ENCODE measurements at places on chromosomes 2 and 18.

- no peak for DNase-seq
These were observed 100.4 kb upstream of the ZBTB14 start for GRCh38 chr18:5395860-5396448.

DNA sequence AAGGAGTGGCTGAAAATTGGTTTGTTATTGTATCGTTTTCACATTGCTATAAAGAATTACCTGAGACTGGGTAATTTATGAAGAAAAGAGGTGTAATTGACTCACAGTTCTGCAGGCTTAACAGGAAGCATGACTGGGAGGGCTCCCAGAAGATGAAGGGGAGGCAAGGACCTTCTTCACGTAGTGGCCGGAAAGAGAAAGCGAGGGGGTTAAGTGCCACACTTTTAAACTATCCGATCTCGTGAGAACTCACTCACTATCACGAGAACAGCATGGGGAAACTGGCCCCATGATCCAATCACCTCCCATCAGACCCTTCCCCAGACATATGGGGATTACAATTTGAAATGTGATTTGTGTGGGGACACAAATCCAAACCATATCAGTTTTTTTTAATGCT is 81.6 kb downstream of the FBXO15 start:
- DNase-seq, result no peak

GRCh38 chr18:64118406-64118805 is 30.5 kb downstream of the LINC00305 start:
- no peak for DNase-seq

DNA sequence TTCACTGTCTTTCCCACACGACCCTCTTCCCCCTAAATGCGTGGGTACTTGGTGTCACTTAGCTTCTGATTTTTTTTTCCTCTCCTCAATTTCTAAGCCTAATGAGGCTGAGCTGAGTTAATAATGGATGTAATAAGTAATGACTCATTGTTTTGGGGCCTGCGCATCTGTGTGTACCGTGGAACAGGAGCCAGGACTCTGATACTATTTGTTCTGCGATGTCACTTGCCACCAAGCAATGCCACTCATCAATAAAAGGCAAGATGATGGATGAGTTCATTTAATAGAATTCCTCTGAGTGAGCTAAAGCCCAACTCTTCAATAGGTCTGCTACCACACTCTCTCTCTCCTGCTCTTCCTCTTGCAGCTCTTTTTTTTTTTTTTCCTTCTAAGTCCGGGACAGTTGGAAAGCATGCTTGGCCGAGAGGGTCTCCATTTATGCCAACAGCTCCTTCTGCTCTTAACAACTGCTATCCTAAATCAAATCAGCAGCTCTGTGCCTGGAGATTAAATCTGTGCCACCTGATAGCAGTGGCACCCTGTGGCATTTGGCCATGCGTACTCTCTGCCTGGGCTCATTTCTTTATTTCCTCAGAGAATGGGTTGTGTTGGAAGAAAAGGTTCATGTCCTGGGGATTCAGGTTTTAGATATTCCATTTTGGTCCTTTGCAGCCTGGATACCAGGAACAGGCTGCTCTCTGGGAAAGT is 1284.2 kb upstream of the PIK3C3 start:
- DNase-seq, result no peak

- no peak for DNase-seq
These were observed 92.1 kb upstream of the FHL2 start for GRCh38 chr2:105490956-105491355.

GRCh38 chr18:3086871-3087270 is 73.9 kb upstream of the LPIN2 start:
- no peak for DNase-seq

- no peak for DNase-seq
These were observed 391.3 kb downstream of the CMPK2 start for GRCh38 chr2:6474161-6475140.

- no peak for DNase-seq
These were observed 17.7 kb downstream of the ATOH8 start for GRCh38 chr2:85771486-85771885.

- DNase-seq, result no peak
These were observed 1.8 kb downstream of the PKP4 start for GRCh38 chr2:158458617-158458920.

GRCh38 chr2:160223560-160223959 is 23.5 kb upstream of the ITGB6 start:
- no peak for DNase-seq

DNA sequence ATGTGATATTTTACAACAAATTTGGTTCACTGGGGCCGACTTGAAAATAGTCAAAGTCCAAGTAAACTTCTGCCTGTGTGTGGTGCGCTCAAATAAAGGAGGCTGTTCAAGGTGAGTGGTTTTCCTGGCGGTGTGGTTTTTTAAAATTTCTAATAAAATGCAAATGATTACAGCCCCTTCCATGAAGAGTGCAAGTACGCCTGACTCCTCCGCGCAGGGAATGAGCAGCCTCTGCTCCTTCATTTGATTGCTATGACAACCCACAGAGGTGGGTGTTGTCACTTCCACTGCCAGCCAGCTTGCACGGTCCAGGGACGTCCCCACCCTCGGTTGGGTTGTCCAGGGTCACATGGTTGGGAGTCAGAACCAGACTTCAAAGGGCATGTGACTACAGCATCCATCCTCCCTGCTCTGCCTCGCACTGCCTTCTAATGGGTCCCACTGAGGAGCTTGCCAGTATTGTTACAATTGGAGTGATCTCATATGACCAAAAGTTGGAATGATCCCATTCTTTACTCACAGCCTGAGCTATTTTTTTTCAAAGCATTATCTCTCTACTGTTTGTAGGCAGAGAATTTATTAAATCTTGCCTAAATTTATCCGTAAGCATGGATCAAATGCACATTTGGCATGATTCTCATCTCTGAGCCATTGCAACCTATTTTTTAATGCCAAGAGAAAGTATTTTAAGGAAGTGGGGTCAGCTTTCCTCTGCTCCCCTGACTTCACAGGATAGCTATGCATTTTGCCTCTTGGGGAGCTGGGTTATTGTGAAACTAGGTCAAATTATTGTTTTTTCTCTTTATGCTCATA is 121.3 kb downstream of the AGAP1 start:
- no peak for DNase-seq

GRCh38 chr18:41624460-41624859 is 330.6 kb upstream of the PIK3C3 start:
- no peak for DNase-seq

DNA sequence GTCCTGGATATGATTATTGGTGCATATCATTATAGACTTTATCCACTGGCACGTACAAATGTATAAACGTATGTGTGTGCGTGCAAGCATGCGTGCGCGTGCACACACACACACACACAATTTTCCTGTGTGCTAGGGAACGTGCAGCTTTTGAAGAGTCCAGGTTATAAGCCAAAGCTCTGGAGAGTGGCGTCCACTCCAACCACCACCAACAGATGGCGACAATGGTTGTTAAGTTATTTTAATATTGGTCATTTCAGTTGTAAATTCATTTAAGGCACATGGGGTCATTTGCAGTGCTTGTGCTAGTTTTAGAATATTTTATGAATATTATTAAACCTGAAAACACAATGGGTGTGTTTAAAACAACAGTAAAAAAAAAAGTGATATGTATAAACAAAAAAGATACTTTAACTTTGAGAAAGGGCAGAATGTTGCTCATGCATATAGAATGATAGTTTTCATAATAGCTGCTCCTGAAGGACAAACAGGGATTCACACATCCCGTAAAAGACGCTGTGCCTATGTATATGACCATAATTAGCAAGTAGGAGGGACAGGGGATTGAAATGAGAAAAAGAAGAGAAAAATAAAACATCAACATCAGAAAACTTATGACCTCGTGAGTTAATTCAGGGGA is 124.2 kb upstream of the ITGB6 start:
- DNase-seq, result peak; percentile 46

- DNase-seq, result peak; percentile 78
These were observed 42.9 kb downstream of the NCK2 start for GRCh38 chr2:105787376-105788318.

DNA sequence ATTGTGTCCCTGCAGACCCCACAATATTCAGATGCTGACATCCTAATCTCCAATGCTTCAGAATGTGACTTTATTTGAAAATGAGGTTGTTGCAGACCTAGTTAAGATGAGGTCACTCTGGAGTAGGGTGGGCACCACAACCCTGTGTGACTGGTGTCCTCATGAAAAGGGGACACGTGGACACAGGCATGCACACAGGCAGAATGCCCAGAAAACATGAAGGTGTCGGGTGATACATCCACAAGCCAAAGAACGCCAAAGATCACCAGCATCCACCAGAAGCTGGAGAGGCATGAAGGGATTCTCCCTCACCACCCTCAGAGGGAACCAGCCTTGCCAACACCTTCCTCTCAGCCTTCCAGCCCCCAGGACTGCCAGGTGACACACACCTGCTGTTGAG is 69.3 kb downstream of the AFF3 start:
- no peak for DNase-seq

- DNase-seq, result no peak
These were observed 103.7 kb upstream of the PXDN start for GRCh38 chr2:1847846-1848598.

- DNase-seq, result no peak
These were observed 352.4 kb downstream of the EIPR1 start for GRCh38 chr2:3025261-3025660.

GRCh38 chr18:78776706-78777285 is 202.8 kb upstream of the SALL3 start:
- no peak for DNase-seq

DNA sequence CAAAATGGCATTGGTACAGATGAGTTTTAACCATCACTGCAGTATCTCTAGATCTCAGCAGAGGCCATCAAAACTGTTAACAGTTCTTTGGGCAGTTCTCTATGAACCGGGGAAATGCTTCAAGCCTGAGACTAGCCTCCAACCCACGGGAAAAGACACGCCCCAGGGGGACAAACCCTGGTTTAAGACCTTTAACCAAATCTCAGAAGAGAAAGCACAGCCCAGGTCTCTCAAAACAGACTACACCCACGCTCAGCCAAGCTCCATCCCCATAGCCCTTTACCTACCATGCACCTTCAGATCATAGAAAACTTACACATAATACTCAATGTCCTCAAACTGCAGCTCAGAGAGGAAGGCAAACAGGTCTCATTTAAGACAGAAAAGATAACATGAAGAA is 78.3 kb downstream of the TMEM163 start:
- no peak for DNase-seq

GRCh38 chr2:182220998-182221397 is 205.8 kb downstream of the PDE1A start:
- DNase-seq, result no peak

GRCh38 chr2:161416708-161417437 is 776 bp downstream of the TBR1 start:
- DNase-seq, result no peak

DNA sequence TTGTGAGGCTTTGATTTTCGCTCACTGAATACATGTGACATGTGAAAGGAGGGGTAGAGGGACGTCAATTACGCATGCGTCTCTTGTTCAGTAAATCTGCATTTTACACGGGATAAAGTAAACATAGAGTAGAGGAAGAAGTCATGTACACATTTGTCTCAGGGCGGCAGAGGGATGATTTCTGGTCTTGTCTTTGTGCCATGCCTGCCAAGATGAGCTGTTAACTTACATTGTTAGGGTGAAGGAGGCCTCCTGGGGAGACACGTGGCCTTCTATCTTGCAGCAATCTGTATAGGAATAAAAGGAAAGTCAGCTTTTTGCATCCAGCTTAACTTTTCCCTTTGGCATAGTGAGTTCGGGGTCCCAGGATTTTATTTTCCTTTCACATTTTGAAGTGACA is 106.3 kb downstream of the LDLRAD4 start:
- DNase-seq, result no peak

GRCh38 chr2:227886149-227886548 is 14.7 kb downstream of the DAW1 start:
- no peak for DNase-seq

GRCh38 chr2:219205165-219205538 is 1.4 kb upstream of the ZFAND2B start:
- no peak for DNase-seq

DNA sequence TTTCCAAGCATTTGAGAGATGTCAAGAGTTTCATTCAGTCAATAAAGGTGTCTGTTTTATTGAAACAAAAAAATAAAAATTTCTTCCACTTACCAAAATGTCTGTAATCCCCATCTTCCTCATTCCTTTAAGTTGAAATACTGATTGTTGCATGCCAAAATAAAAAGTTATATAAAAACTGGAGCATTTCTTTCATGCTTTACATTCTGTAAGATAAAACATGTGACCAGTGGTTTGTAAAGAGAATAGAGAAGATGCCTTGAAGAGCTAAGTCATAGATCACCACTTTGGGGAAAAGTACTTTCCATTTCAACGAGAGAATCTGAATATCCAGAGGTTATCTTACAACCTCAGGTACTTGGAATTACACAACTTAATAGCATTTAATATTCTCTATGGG is 35.9 kb upstream of the MYO1B start:
- no peak for DNase-seq

DNA sequence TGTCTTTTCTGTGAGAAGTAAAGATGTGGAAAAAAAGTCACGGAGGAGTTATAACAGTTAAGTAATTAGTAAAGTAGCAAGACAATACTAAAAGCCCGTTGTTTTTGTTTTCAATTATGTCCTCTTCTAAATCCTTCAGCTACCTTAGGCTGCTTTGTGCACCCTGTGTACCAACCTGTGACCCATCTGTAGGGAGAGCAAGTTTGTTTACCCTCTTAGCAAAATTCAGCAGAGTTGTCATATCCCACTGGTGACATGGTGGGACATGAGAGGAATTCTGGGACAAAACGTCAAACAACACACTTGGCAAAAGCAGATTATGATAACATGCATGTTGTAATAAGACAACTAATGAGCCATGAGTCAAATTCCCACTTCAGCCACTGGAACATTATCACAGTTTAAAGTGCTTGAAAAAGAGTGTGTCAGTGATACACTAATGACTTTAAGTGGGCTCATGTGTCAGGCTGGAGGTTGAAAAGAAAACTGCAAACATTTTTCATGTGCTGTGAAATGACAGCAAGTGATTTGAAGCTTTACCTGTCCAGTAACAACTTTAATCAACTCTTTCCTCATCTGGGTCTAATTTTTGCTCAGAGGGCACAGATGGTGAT is 392.8 kb upstream of the ACVR2A start:
- no peak for DNase-seq

DNA sequence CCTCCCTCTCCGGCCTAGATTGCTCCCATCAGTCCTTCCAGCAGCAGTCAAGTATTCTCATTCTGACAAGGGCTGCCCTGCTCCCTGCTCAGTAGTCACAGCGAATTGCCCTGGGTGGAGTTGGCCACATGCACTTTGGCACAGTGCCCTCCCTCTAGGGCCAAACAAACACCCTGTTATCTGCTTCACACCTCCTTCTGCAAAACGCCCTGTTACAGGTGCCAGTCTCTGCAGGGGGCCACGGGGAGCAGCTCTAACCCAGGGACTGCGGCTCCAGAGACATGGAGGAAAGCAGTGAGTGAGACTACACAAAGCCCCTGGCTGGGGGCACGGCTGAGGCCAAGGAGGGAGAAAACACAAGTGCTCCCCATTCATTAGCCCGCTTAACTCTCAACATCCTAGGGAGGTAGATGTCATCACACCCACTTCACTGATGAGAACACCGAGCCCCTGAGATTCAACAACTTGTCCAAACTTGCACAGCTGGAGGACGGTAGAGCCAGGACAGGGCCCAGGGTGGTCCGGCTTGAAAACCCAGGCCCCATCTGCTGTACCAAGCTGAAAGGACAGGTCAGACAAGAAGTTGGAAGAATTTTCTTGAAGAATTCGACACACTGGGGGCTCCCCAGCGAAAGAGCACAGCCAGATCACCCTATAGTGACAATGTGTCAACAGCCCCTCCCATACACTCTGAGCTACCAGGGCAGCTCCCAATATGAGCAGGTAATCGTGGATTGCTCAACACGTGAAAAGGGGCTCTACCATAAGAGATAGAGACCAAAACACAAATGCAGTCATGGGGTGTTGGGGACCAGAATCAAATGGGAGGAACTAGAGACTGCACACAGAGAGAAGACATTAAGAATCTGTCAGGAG is 8.7 kb upstream of the TFCP2L1 start:
- DNase-seq, result no peak
